ENCODE measurements at places on chromosomes 1 and 21.

GRCh38 chr1:172581779-172582178 is 48.8 kb downstream of the SUCO start:
- no peak for DNase-seq

GRCh38 chr1:15788624-15789301 is 18.7 kb downstream of the UQCRHL start:
- DNase-seq: no peak

- no peak for DNase-seq
These were observed 5.2 kb upstream of the DENND2D start for GRCh38 chr1:111205714-111206050.

DNA sequence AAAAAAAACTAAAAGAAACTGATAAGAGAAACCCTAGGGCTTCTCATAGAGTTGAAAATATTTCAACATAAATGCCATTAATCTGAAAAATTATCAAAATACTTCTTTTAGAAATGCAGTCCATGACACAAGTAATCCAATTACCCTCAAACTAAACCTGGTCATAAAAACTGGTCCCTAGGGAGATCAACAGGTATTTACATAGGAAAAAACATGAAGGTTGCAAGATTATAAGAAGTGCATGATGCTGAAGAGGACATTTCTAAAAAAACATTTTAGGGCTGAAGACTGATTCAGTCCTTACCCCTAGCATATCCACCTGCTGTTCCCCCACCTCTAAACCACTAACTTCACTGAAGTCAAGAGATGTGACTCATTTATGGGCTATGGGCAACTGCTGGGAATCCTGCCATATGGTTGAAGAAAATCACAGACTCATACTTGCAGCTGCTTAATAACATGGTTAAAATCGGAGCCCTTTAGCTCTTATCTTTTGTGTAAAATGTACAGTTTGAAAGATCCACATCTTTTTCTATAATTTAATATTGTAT is 131.0 kb upstream of the RUNX1 start:
- no peak for DNase-seq

GRCh38 chr1:194281376-194281775 is 1095.0 kb upstream of the B3GALT2 start:
- DNase-seq: no peak

DNA sequence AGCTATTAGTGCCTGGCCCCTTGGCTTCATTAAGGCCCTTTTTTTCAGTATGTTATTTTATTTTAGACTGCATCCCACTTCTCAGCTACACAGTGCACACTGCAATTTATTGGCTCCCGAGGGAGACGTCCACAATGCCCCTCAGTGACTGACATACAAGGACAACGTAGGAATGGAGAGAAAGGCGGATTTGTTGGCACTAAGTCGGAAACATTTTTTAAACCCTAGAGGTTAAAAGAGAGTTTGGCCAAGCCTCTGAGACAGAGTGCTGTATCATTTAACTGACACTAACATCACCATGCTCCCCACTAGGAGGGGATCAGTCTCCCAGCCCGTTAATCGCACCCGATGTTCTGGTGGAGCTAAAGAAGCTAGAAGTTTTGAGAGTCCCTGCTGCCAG is 45.7 kb upstream of the FOXD3 start:
- no peak for DNase-seq

- no peak for DNase-seq
These were observed 158.7 kb downstream of the PEX14 start for GRCh38 chr1:10633416-10633815.

GRCh38 chr1:106836708-106837107 is 219.8 kb upstream of the PRMT6 start:
- DNase-seq: no peak

DNA sequence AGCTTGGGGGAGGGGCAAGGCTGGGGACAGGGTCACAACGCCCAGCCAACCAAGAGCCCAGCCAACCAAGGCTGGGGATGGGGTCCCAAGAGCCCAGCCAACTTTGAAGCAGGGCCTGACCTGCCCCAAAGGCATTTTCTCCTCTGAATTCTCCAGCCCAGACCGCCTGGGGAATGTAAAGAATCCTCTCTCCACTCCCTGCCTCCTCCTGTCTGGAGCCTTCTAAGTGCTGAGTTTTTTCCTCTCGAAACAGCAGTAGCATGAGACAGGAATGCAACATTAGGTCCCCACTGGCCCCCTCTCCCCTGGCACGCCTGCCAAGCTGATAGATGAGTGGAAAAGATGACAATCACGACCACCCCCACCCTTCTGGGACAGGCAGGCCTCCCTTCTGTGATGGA is 17.0 kb downstream of the C1orf198 start:
- DNase-seq: no peak

DNA sequence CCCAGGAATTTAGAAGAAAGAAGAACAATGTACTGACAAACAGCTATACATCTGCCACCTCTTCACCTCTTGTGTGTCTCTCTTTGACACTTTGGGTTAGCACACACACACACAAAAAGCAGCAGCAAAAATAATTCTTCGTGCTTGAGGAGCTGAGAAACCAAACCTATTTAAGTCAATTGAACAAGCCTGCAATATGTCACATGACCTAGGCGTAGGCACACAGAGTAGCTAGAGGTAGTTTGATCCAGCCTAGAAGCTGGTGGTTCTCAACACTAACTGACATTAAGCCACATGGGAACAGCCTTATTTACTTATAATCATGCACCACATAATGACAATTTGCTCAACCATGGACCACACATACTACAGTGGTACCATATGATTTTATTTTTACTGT is 32.3 kb downstream of the RRAGC start:
- DNase-seq: no peak

DNA sequence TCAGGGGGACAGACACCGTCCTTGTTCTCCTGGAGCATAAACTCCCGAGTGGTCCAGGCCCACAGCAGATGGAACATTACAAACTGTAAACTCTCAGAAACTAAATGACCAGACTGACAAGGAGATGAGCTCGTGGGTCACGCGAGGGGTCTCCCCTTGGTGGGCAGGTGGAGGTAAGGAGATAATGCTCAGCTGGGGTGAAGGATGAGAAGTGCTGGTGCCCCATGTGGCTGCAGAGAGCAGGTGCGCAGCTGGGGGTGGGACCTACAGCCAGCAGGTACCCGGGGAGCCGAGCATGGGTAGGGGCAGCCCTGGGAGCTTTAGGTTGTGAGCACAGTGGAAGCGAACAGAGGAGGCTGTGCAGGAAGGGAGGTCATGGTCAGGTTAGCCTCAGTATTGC is 40.1 kb downstream of the AJAP1 start:
- no peak for DNase-seq

- no peak for DNase-seq
These were observed 46.7 kb downstream of the ZBTB18 start for GRCh38 chr1:244097523-244098405.

DNA sequence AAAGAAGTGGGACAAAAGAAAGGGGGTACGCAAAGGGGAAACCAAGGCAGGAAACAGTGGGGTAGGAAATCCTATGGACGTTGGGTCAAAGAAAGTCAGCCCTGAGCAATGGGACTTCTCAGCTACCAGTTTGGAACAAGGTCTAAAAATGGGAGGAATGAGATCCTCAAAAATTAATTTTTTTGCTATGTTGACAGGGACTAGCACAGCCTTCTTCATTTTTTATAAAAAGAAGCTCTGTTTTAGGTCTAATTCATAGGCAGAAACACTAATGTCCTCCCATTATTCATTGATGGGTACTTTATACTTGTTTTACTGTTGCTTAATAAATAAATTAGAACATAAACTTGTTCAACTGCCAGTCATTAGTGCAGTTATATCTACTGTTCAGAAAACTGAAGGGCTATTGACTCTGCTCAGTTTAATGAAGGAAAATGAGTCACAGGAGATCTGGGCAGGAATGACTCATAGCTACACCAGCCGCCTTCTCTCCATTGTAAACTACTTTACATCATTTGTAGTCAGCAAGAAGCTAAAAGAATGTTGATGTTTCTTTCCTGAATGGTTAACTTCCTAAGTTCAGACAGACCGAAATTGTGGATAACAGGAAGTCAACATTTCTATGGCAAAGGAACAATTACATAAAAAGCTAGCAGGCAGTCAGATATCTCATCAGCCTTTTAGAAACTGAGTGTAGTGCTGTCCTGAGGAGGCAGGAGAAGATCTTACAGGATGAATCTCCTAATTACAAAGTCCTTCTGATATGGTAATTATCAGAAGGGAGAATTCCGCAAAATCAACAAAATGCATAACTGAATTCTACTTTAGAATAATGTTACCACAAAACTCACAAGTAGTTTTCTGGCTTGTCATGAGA is 356.4 kb upstream of the PKN2 start:
- no peak for DNase-seq

GRCh38 chr1:156081917-156082308 is 352 bp downstream of the MEX3A start:
- no peak for DNase-seq

DNA sequence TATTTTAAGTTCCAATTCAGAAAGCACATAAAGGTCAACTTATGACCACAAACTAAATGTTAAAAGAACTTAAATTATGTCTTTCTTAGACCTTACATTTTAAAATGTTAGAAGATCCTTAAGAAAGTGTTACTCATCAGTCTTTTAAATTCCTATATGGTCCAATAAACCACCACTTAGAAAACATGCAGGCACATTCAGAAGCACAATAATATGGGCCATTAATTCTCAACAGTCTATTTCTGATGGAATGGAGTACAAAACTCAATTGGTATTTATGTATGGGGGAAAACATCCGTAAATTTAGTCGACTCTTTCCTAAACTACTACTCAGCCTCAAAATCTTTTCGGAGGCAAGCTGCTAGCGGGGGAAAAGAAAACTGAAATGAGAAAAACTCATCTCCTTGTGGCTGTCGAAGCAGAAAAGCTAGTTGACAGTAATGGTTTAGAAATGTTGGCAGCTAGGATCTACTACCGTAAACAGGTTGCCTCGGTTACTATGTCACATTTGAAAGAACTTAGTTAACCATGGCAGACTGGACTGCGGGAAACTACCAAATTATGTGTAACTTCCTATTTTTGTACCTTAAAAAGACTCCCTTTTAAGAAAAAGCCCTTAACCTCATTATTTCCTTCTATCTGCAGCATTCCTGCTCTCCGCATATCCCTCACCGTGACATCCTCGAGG is 1.0 kb downstream of the TRMT1L start:
- DNase-seq: no peak

GRCh38 chr1:29259802-29260441 is 23.6 kb downstream of the PTPRU start:
- DNase-seq: no peak

DNA sequence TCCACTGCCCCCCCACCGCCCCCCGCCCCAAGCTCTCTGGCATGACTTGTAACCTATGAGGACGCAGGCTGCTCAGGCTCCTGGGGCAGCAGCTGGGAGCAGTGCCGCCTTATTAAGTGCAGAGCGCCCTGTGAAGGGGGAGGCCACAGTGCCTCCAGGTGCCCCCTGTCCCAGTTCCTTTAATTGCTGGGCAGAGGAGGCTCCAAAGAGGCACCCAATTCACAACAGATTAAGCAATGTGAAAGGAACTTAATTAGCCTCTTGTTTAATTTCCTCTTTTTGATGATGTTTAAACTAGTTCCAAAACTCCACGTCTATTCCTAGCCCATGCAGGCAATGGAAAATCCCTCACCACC is 3.0 kb downstream of the RXFP4 start:
- no peak for DNase-seq

DNA sequence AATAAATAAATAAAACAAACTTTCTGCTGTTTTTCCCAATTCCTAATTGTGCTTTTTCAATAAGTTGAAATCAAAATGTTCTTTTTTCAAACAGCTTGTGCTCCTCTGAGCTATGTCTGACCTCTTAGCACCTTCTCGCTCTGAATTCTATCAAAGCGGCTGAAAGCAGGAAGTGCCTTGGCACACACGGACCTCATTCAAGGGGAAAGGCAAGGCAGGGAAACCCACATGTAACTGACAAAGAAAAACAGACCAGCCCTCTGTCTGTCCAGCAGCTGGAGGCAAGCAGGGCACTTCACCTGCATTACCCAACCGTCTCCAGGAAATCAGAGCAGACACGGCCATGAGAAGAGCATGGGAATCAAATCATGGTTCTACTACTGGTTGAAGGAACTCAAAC is 56.7 kb downstream of the PLPP3 start:
- DNase-seq: no peak

DNA sequence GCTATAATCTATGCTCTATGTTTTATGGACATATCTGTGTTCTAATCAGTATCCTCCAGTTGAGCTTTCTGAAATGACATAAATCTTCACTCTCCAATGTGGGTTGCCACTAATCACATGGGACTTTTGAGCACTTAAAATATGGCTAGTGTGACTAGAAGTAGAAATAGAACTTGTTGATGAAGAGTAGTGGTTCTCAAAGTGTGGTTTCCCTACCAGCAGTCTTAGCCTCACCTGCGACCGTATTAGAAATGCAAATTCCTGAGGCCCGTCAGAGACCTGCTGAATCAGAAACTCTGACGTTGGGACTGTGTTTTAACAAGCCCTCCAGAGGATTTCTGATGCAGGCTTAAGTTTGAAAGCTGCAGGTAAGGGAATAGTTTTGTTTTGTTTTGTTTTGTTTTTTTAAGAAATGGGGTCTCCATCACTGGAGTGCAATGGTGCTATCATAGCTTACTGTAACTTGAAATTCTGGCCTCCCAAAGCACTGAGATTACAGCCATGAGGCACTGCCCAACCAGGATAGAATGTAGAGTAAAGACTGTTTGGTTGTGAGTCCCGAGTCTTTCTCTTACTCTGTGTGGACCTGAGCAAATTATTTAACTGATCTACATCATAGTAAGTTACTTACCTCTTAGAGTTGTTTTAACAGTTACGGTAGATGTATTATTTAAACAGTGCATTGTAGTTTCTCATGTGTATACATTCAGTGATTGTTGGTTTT is 21.7 kb downstream of the GLRX2 start:
- DNase-seq: no peak

GRCh38 chr1:16007671-16008341 is 3.8 kb downstream of the SRARP start:
- DNase-seq: no peak

DNA sequence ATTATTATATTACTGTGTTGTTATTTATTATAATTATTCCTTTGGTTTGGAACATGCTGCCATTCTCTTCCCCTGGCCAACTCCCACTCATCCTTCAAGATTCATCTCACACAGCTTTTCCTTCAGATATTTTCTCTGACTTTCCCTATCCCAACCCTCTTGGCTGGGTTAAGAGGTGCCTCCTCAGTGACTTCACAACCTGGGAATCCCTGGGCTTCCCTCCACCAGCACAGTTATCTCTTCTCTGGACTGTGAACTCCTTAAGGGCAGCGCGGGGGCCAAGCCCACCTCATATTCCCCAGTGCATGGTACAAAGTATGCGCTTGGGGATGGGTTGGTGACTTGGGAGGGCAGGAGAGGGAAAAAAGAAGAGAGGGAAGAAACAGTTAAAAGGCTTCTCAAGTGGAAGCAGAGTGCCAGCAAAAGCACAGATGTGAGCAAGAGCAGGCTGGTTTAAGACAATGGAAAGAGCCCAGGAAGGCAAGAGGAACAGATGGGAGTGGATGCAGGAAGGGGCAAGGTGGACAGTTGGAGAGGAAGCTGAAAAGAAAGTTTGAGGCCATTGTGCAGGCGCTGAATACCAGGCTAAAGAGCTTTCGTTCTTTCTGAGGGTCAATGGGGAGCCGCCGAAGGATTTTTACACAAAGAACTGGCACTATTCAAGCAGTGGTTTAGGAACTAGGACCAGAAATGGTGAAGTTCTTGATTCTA is 132.3 kb downstream of the BEND5 start:
- DNase-seq: no peak
